ENCODE measurements at places on chromosomes 7 and 10. TPM values are rescaled to one million over a fixed set of nuclear protein-coding genes. Genes with fewer than 3 reads are reported as not detected.

- H3K27ac ChIP-seq, result no peak overlapping the region
- H3K27me3 ChIP-seq, result peaks cover 2% of the 10 kb centered on the region
- no peak for DNase-seq
- H3K36me3 ChIP-seq, result no peaks in the 10 kb centered on the region
- peaks cover 6% of the 10 kb centered on the region for H3K4me1 ChIP-seq
Observed at GRCh38 chr10:5958077-5958476, 19.3 kb downstream of the IL15RA start.

GRCh38 chr10:92173996-92174395 lies 116.9 kb downstream of the CPEB3 start:
- H3K36me3 ChIP-seq, result peaks cover 14% of the 10 kb centered on the region
- no peak for DNase-seq
- H3K4me1 ChIP-seq, result peaks cover 2% of the 10 kb centered on the region
- no peaks in the 10 kb centered on the region for H3K27me3 ChIP-seq
- H3K4me3 ChIP-seq, result no peak overlapping the region
- H3K27ac ChIP-seq, result no peak overlapping the region

DNA sequence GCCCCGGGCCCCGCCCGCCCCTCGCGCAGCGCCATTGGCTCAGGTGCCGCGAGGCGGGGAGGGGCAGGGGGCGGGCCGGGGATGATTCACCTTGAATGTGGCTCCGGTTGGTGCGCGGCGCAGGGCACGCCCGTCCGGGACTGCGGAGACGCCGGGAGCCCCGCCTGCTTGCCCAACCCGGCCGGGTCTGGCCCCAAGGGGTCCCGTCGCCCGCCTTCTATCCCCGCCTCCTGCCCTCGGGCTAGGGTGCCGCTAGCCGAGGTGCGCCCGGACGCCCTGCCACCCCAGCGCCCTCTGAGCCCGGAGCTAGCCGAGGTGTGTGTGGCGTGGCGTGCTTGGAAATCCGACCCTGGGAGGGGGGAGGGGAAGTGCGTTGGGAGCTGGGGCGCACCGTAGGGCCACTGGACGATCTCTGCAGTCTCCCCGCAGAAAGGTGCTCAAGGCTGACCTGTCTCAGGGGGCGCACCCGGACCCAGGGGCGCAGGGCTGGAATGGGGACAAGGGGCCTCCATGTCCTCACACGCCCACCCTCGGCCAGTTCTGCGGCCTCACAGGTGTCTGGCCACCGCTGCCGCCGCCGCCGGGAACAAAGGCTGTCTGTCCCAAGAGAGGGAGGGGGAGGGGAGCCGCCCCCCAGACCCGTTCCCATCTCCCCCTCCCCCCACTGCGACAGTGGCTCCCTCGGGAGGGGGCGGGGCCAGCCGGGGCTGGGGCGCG lies 168.9 kb downstream of the NRF1 start:
- no peaks in the 10 kb centered on the region for H3K36me3 ChIP-seq
- peaks cover 28% of the 10 kb centered on the region for H3K4me1 ChIP-seq
- no peak overlapping the region for H3K27ac ChIP-seq
- DNase-seq, result no peak
- H3K4me3 ChIP-seq, result peak overlapping the region; percentile 38

DNA sequence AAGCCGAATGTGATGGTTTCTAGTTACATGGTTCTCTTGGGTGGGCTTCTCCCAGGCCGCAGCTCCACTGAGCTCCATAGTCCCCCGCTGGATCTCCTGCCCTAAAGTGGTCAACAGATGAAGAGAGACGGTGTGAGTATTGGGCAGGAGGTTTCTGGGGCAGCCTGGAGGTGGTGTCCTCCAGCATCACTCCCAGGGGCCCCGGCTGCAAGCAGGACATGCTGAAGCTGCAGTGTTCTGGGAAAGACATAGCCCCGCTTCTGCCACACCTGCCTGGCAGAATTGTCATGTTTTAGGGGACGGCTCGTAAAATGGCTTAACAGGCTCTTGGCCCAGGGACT lies 40.4 kb downstream of the CALML3 start:
- no peak for DNase-seq
- H3K27me3 ChIP-seq, result no peaks in the 10 kb centered on the region
- H3K36me3 ChIP-seq, result no peaks in the 10 kb centered on the region
- H3K27ac ChIP-seq, result no peak overlapping the region
- H3K4me1 ChIP-seq, result peaks cover 34% of the 10 kb centered on the region
- H3K4me3 ChIP-seq, result no peak overlapping the region

DNA sequence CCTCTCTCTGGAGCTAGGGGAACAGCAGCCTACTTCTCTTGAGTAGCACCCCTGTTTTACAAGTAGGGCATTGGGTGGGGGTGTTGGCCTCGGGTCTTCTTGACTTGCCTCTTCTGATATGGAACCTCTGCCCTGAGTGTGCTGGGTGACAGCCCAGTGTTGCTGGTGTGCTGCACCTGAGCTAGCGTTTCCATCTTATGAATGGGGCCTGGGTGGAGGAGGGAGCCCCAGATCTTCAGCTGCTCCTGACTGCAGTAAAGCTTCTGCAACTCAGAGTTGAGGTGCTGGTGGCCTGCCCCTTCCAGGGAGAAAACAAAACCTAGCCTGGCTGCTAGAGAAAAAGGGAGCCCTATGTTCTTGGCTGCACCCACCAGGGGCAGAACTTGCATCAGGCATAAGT lies 202.5 kb upstream of the SHH start:
- no peak overlapping the region for H3K27ac ChIP-seq
- H3K4me1 ChIP-seq, result no peaks in the 10 kb centered on the region
- DNase-seq, result peak; percentile 46
- no peaks in the 10 kb centered on the region for H3K36me3 ChIP-seq
- no peaks in the 10 kb centered on the region for H3K27me3 ChIP-seq

DNA sequence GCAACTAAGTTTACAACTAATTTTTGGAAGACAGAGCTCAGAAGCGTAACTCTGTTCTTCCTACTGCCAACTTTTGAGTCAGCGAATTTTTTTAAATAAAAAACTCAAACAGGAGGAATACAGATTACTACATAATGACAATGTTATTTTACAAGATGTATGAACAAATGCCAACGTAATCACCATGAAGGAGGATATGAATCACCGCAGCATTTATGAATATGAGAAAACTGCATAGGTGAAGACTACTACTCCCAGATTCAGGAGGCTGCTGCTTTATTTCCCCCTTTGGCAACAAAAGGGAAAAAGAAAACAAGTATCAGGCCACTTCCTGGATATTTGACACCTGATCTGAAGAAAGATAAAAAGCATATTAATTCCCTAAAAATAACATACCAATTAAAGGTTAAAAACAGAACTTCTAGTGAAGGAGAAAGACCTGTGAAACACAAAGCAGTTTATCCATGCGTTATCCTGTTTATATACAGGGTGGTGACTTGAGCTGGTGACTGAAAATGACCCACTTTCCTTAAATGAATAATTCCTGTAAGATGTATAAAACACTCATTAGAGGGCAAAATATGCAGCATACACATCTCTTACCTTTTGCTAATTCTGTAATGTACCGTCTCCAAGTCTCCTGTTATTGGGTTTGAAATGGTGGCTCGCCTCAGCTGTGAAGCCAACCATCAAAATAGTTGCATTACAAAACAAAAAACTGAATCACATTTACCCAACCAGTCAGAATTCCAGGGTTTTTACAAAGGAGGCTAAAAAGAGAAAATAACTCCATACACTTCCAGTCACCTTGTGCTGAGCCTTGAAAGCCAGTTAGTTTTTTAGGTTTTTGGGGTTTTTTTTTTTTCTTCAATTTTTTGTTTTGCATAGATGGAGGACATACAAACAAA lies 52.0 kb downstream of the P4HA1 start:
- peaks cover 36% of the 10 kb centered on the region for H3K4me1 ChIP-seq
- DNase-seq, result no peak
- peaks cover 20% of the 10 kb centered on the region for H3K36me3 ChIP-seq
- peak overlapping the region; percentile 87 for H3K27ac ChIP-seq

DNA sequence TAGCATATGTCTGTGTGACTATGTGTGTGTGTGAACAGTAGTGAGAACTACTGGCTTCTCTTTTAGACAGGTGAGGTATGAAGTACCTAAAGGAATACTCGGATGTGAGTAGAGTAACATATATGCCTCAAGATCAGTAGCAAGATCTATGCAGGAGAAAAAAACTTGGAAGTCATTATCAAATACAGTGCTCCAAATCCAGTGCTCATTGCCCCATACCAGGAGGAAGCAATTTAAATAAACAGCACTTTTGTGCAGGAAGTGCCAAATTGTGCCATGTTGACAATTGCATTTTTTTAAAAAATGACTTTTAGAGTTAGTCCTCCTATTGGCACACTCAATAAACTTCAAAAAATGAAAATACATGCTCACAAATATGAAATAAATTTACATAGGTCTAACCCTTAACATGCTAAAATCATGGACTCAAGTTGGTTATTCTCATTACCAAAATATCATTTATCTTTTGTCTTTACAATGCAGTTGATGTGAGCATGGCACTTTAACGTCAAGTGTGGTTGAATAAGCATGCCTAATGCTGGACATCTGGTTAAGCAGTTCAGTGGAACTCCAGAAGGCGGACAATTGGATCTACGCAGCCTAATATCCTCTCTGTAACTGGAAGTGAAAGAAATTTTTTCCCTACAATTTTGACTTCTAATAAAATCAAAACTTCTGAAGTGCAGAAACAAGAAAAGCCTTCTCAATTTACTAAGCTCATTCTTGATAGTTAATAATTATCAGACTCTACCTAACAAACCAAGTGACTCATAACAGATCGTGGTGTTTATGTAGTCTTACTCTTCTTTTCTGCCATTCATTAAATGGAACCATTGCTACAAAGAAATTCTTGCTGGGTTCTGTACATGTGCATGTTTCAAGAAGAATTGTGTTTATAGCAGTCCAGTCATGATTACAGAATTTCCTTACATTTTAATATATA lies 195.2 kb downstream of the MDFIC start:
- H3K4me3 ChIP-seq, result no peak overlapping the region
- peaks cover 2% of the 10 kb centered on the region for H3K4me1 ChIP-seq

- no peaks in the 10 kb centered on the region for H3K36me3 ChIP-seq
- no peak for DNase-seq
- H3K4me3 ChIP-seq, result no peak overlapping the region
Observed at GRCh38 chr7:24244554-24244953, 39.4 kb upstream of the NPY start.

The HOXA7 gene
- total RNA-seq, result not detected

The AFAP1L2 gene
- total RNA-seq, result 5.7 TPM

GRCh38 chr10:10911471-10911921 lies 106.2 kb upstream of the CELF2 start:
- H3K27ac ChIP-seq, result peak overlapping the region; percentile 86
- H3K4me3 ChIP-seq, result peak overlapping the region; percentile 61
- H3K27me3 ChIP-seq, result no peaks in the 10 kb centered on the region
- no peak for DNase-seq
- H3K4me1 ChIP-seq, result peaks cover 22% of the 10 kb centered on the region
- H3K36me3 ChIP-seq, result no peaks in the 10 kb centered on the region

The TCERG1L gene
- total RNA-seq, result not detected

The CYP2C18 gene
- total RNA-seq, result not detected

The KLF14 gene
- not detected for total RNA-seq

- H3K4me1 ChIP-seq, result no peaks in the 10 kb centered on the region
- H3K4me3 ChIP-seq, result no peak overlapping the region
- DNase-seq, result no peak
- H3K27ac ChIP-seq, result no peak overlapping the region
- H3K36me3 ChIP-seq, result peaks cover 3% of the 10 kb centered on the region
Observed at GRCh38 chr10:83592337-83592935, 546.9 kb upstream of the GHITM start.

GRCh38 chr7:123502201-123502600 lies 32.2 kb downstream of the IQUB start:
- H3K4me3 ChIP-seq, result no peak overlapping the region
- no peaks in the 10 kb centered on the region for H3K36me3 ChIP-seq
- DNase-seq, result no peak
- peaks cover 28% of the 10 kb centered on the region for H3K27me3 ChIP-seq

GRCh38 chr10:44313761-44314165 lies 71.1 kb downstream of the CXCL12 start:
- H3K4me3 ChIP-seq, result no peak overlapping the region
- no peak overlapping the region for H3K27ac ChIP-seq
- peak; percentile 64 for DNase-seq
- peaks cover 18% of the 10 kb centered on the region for H3K27me3 ChIP-seq
- H3K36me3 ChIP-seq, result no peaks in the 10 kb centered on the region
- peaks cover 11% of the 10 kb centered on the region for H3K4me1 ChIP-seq

DNA sequence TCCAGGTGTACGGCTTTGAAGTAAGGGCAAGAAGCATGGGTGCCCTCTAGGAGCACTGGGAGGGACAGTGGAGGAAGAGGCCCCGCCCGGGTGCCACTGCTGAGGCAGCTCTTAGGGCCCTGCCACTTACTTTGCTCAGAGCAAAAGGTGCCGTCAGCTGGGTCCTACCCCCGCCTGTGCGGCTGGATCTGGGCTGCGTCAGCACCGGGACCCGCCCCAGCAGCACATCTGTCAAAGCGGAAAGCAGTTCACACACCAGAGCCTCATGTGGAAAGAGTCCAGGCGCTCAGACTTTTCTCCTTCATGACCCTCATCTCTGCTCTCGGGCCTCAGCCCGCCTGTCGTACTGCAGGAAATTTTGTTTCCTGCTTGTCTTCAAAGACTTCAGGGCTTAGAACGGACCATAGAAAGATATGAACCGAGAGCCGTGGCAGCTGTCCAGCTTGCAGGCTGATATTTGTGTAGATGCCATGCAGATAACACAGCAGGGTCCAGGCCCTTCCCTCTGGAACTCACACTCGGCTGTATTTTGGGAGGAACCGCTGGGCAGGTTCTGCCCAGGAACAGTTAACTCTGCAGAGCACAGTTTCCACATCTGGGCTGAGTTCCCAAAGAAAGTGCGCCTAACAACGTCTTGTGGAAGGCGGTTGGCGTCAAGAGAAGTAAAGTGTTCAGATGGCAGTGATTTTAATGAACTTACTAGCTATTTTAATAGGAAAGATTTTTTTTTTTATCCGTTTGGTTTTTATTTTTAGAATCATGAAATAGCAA lies 44.3 kb upstream of the PRKAR1B start:
- H3K4me1 ChIP-seq, result peaks cover 31% of the 10 kb centered on the region
- H3K36me3 ChIP-seq, result peaks cover 18% of the 10 kb centered on the region
- H3K4me3 ChIP-seq, result no peak overlapping the region
- H3K27me3 ChIP-seq, result no peaks in the 10 kb centered on the region
- no peak for DNase-seq

DNA sequence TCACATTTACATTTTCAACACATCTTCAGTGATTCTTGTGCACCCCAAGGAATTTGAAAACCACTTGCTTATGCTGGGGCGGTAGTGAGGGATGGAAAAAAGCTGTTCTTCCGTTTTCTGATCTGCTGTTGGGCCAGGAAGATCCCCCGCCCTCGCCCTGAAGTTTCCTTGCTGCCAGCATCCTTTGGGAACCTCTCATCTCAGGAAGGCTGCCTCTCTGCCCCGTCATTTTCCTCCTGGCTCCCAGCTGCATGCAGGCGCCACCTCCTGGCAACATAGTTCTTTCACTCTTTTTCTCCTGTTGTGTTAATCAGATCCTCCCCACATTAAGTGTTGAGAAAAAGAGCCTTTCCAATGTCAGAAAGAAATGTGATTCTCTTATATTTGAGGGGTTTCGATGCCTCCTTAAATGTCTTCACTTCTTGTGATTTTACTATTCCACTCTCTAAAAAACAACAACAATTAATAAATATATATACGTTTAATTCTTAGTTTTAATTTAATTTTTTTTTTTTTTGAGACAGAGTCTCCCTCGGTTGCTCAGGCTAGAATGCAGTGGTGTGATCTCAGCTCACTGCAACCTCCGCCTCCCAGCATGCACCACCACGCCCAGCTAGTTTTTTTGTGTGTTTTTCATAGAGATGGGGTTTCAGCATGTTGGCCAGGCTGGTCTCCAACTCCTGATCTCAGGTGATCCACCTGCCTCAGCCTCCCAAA lies 122.9 kb downstream of the RALA start:
- peak; percentile 90 for DNase-seq
- H3K27ac ChIP-seq, result no peak overlapping the region
- no peaks in the 10 kb centered on the region for H3K27me3 ChIP-seq
- peaks cover 14% of the 10 kb centered on the region for H3K4me1 ChIP-seq
- no peak overlapping the region for H3K4me3 ChIP-seq

GRCh38 chr10:133183646-133184378 lies 23.8 kb downstream of the KNDC1 start:
- H3K36me3 ChIP-seq, result no peaks in the 10 kb centered on the region
- no peak for DNase-seq
- H3K4me3 ChIP-seq, result no peak overlapping the region

The GPC2 gene
- total RNA-seq, result 8.1 TPM
